Stimulated activated CD8-positive, alpha-beta memory T cell treated with anti-CD3 and anti-CD28 coated beads, Interleukin-7, amount 100 ng/mL, for 48 hours (primary cell): ENCODE measurements at places on chromosomes 7 and 10.

- no peak for DNase-seq
These were observed 22.5 kb downstream of the ZSCAN25 start for GRCh38 chr7:99639267-99639666.

- peak; percentile 6 for DNase-seq
These were observed 36.6 kb downstream of the SRPK2 start for GRCh38 chr7:105352018-105352612.

GRCh38 chr10:30435073-30435422 is 1.1 kb downstream of the MAP3K8 start:
- DNase-seq: no peak

- no peak for DNase-seq
These were observed 35.9 kb downstream of the TCF7L2 start for GRCh38 chr10:112985690-112986543.

DNA sequence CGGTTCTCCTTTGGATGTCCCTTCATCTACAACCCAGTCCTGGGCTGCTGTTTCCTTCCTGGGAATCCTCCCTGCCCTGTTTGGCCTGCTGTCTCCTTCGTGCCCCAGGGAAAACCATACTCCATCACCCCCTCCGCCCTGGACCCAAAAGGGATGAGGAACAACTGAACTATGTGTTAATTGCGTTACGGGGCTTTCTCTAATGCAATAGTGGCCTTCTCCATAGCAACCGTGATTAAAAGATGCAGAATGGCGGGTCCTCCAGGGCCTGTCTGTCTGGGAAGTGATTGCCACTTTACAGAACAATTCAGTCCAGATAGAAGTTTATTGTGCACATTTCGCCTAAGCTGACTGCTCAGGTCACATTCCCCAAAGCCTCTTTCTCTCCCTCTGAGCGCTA is 112.0 kb upstream of the FGFR2 start:
- no peak for DNase-seq
